ENCODE measurements at places on chromosomes 2 and 18. TPM values are rescaled to one million over a fixed set of nuclear protein-coding genes. Genes with fewer than 3 reads are reported as not detected.

DNA sequence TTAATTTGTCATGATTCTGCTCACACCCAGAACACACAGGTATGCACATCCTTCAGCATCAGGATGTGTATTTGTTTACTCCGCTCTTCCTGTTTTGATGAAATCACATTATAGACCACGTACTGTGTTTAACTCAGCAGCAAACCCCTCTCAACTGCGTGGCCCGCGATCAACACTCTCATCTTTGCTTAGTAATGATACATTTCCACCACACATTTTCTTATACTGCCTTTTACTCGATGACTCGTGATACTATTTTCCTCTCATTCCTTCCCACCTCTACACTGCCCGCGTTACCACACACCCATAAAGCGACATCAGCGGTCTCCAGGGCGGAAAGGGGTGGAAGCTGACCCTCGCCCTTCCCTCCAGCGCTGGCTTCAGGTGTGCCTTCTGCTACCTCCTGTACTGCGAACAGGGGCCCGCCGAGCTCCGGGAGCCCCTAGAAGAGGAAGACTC is 1.3 kb downstream of the NETO1 start:
- DNase-seq = no peak

DNA sequence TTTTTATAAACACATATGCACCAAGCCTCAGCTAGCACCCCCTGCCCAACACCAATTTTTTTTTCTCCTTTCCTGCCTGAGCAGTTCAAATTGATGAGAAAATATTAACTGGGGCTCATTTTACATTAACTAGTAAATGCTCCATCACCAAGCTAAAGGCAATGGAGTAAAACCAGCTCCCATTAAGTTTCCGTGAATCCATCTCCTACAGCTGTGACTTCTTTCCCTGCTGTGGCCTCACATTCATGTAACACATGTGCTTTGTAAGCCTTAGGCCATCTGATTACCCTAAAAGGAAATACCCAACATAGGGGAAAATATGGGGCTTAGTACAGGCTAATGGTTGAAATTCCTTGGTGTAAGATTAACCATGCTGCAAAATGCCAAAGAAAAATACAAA is 60.8 kb downstream of the DNER start:
- DNase-seq = no peak

DNA sequence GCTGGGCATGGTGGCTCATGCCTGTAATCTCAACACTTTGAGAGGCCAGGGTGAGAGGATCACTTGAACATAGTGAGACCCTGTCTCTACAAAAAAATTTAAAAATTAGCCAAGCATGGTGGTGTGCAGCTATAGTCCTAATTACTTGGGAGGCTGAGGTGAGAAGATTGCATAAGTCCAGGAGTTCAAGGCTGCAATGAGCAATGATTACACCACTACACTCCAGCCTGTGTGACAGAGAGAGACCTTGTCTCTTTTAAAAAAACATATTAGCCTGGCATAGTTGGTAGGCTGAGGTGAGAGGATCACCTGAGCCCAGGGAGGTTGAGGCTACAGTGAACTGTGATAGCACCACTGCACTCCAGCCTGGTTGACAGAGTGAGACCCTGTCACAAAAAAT is 13.7 kb downstream of the TRAPPC8 start:
- DNase-seq = no peak

DNA sequence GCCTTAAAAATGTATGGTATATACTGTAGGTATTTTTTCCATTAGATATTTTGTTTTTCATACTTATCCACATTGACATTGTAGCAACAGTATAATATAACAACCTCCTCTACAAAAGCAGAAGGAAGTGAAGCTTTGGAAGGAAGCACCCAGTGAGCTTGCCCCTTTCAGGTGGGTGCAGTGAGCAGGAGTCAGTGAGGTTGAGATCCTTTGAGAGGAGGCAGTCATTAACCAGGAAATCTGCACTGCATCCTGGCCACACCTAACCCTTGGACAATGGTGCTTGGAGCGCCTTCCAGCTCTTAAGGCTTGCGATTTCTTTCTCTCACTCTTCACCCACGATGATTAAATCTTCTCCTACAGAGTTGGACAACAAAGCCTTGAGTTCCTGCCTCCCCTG is 13.9 kb downstream of the IL37 start:
- DNase-seq = no peak

- no peak for DNase-seq
Observed at GRCh38 chr18:61992285-61992684, 99.5 kb upstream of the RNF152 start.

- no peak for DNase-seq
Observed at GRCh38 chr2:40734797-40735196, 282.9 kb upstream of the SLC8A1 start.

DNA sequence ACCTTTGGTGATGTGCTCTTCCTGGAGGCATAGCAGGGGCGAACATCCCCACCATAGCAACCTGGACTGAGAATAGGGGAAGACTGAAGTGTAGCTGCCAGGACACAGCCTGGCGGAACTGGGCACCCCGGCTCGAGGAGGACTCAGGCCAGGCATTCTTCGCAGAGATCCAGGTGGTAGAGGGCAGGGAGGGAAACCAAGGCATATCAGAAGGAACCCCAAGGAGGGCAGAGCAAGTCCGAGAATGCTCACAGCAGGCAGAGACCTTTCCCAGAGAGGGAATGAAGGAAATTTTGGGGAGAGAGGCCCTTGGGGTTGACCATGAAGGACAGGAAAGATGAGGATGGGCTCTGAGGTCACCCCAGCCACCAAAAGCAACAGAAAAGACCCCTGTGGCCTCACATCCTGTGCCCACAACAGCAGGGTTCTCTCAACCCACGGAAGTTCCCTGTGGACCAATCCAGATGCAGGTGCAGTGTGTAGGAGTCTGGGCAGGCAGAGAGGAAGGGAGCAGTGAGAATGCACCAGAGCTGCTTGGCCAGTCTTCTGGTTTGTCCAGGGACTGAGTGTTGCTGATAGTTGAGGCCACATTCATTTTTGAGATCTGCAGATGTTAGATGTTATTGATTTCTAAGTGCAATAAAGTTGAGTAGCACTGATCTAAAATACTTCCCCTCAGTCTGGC is 136.9 kb downstream of the PXDN start:
- DNase-seq = no peak

DNA sequence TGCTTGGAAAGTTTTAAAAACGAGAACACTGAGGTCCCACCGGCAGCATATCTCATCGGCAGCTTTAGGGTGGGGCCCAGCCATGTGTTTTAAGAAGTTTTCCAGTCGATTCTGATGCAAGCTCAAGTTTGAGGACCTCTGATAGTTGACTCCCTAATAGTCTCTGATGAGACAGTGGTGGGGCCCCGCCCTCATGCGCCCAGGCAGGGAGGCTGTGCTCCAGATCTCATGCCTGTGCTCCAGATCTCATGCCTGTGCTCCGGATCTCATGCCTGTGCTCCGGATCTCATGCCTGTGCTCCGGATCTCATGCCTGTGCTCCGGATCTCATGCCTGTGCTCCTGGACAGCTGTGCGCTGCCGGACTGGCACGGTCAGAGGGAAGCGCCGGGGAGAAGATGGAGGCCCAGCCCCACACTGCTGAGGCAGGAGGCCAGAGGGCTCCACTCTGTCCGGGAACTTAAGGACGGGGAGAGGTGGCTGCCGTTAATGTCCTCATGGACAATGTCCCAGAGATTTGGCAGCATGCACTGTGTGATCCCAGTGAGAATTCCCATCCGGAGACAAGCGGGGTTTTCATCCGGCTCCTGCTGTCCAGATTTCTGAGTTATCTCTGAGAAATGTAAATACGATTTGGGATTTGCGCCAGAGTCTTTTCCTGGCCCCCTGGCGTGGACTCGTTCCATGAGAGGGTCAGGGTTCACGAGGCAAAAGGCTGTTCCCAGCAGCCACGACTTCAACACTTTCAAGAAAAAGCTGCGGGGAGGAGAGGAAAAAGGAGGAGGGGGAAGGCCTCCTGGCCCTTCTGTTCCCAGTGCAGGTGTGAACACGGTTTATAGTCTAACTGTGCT is 9.4 kb upstream of the COLEC11 start:
- DNase-seq = no peak

- DNase-seq = no peak
Observed at GRCh38 chr2:233141901-233142300, 81.8 kb downstream of the INPP5D start.

DNA sequence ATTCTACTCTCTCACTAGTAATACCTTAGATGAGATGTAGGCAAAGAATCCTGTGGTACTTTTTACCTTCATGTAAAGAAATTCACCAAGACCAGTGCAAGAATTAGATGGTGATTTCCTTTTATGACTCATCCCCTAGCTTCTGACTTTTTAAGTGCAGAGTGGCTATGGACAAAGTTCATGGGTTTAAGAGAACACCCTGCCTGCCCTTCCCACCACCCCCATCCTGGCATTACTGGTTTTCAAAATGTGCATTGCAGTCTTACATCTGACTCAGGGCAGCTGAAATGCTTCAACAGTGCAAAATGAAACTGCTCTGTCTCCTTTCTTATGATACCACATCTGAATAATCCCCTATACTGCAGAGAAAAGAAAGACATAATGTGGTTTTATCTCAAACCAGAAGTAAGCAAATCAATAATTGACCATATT is 22.6 kb downstream of the MAIP1 start:
- no peak for DNase-seq

DNA sequence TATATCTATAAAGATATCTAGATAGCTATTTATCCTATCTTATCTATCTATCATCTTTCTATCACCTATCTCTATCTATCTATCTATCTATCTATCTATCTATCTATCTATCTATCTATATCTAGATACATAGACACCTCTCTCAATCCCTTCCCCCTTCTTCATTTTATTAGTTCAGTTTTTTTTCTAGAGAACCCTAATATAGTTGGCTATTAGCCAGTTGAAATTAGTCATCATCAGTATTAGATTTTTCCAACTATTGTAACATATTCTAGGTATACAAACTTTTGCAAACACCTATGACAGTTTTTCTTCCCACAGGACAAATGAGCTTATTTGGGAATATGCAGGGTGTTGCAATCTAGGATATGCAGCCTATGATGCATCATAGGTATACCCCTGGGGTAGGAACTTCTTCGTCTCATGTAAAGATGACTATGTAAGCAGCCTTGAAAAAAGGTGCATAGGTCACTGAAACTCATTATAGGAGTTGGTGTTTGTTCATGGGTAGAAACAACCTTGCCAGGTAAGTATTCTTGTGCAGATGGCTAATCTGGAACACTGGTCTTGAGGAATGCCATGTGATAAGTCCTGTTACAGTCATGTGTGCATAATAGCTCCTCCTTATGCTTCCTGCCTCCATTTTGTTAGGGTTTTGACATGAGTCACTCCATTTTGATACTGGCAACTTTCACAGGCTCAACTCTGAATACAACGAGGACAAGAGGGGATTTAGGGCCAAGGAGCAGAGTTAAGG is 160.7 kb upstream of the ZSWIM2 start:
- no peak for DNase-seq

- no peak for DNase-seq
Observed at GRCh38 chr18:46675112-46675511, 18.1 kb upstream of the LOXHD1 start.

GRCh38 chr2:3581367-3582262 is 6.6 kb downstream of the RPS7 start:
- no peak for DNase-seq

DNA sequence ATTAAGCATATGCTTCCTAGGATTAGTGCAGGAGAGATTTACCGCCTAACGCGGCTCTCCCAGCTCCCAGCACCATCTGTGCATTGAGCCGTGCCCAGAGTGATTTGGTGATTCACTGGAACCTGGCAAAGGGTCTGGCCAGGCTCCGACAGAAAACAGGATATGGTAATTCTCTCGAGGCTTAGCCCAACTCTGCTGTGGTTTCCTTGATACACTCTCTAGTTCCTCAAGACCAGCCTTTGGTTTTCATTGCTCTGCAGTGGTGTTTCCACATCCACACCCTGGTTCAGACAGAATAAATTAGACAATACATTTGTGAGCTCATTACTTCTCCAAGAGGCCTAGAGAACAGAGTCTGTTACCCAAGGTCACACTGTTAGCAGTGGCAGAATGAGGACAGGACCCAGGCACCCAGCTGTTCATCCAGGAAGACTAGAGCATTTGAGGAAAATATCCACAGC is 23.0 kb upstream of the SMAD2 start:
- peak; percentile 46 for DNase-seq

DNA sequence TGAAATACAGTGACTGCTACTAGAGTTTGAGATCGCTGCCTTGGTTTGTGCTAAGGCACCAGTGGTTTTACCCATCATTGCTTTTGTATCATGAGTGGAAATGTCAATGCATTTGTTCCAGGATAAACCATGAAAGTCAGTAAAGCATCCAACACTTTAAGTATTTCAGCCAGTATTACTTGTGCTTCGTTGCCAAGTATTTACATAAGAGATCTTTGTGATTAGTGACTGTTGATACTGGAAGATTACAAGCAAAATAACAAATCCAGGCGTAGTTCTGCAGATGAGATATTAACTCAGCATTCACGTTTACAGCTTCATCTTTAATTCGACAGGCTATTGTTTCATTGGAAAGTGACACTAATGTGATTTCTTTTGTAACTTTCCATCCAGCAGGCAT is 90.3 kb upstream of the B3GNT7 start:
- no peak for DNase-seq

DNA sequence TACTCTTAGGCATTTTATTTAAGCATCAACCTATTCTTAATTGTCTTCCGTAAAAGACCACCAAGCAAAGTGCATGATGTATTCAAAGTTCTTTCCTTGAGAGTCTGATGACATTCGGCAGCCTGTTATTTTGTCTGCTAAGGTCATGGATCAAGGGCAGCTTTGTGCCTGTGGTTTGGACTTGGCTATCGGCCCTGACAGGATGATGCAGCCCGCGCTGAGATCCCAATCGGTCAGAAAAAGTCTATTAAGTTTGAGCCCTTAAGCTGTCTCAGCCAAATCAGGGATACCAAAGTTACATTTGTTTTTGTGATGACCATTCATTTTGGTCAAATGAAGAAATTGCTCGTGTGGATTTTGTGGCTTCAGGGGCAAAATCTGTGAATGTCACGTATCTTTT is 718.9 kb upstream of the FANCL start:
- DNase-seq = no peak

RBKS gene
- 2.2 TPM for polyA plus RNA-seq

ABCG8 gene
- polyA plus RNA-seq = 0.05 TPM

SP3 gene
- 84.3 TPM for polyA plus RNA-seq

C1QL2 gene
- not detected for polyA plus RNA-seq

EML6 gene
- 0.04 TPM for polyA plus RNA-seq

B4GALT6 gene
- not detected for polyA plus RNA-seq

C2orf78 gene
- polyA plus RNA-seq = not detected

KIF1A gene
- not detected for polyA plus RNA-seq

ESPNL gene
- not detected for polyA plus RNA-seq

CFC1 gene
- polyA plus RNA-seq = not detected

SLC14A1 gene
- polyA plus RNA-seq = 2.5 TPM

Measured in naive B cell (primary cell).